Pulmonary artery endothelial cell (primary cell): ENCODE measurements at places on chromosomes 6 and 20. TPM values are rescaled to one million over a fixed set of nuclear protein-coding genes. Genes with fewer than 3 reads are reported as not detected.

Gene CCN6
- 0.07 TPM in 1 of 2 replicates, not detected in the other for total RNA-seq

DNA sequence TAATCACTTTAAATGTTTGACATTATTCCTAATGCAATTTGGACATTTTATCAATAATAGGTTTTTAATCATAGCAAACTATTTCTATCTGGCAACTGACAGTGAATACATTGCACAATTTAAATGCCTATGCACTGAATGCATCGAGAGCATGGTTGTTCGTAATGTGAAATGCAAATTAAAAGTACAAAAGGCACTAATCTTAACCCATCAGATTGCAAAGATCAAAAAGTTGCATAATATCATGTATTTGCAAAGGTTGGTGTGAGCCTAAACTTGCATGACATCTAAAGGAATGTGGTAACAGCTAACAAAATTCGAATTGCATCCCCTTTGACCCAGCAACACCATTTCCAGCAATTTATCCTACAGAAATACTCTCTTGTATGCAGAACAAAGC is 469.9 kb upstream of the IRAK1BP1 start:
- DNase-seq: no peak

- DNase-seq: no peak
These were observed 197.0 kb downstream of the SIM1 start for GRCh38 chr6:100267721-100268123.

- no peak for DNase-seq
These were observed 541.7 kb upstream of the FLRT3 start for GRCh38 chr20:14879020-14879697.

Gene WFDC10B
- not detected in 2 replicates for total RNA-seq

Gene LPA
- total RNA-seq: not detected in 2 replicates

- no peak for DNase-seq
These were observed 100.4 kb downstream of the LY86 start for GRCh38 chr6:6688951-6689350.
